ENCODE measurements at places on chromosomes 3 and 15.

GRCh38 chr3:52277071-52277964 lies 1.1 kb downstream of the WDR82 start:
- DNase-seq: no peak
- peak overlapping the region; percentile 87 for H3K27ac ChIP-seq
- peak overlapping the region; percentile 96 for H3K4me3 ChIP-seq
- H3K36me3 ChIP-seq: peaks cover 3% of the 10 kb centered on the region

- no peaks in the 10 kb centered on the region for H3K36me3 ChIP-seq
- H3K4me3 ChIP-seq: no peak overlapping the region
- no peaks in the 10 kb centered on the region for H3K4me1 ChIP-seq
- no peaks in the 10 kb centered on the region for H3K27me3 ChIP-seq
- DNase-seq: no peak
- no peak overlapping the region for H3K27ac ChIP-seq
Observed at GRCh38 chr3:31832551-31832950, 148.5 kb downstream of the OSBPL10 start.

DNA sequence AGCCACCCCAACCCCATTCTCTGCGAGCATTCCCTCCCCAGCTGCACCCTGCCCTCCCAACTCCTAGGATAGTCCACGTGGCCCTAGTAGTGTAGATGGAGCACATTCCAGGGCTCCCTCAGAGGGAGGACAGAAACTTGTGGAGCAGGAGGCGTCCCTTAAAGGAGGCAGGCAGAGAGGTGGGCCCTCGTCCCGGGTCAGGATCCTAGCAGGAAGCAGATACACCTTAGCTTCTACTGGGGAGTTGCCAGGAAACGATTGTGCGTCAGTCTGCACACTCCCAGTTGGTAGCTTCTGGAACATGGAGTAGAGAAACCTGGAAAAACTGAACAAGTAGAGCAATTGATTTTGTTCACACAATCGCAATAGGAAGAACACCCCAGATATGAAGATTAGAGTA lies 43.9 kb upstream of the KLHL25 start:
- no peaks in the 10 kb centered on the region for H3K36me3 ChIP-seq
- no peak overlapping the region for H3K27ac ChIP-seq

GRCh38 chr15:42547918-42548248 lies 710 bp downstream of the LRRC57 start:
- H3K4me1 ChIP-seq: peaks cover 25% of the 10 kb centered on the region
- H3K27me3 ChIP-seq: no peaks in the 10 kb centered on the region
- H3K4me3 ChIP-seq: peak overlapping the region; percentile 95
- no peak for DNase-seq

Measured in thoracic aorta (tissue), 2 donors.